Camera-type eye (tissue), 1 donor: ENCODE measurements at places on chromosomes 12 and 14. TPM values are rescaled to one million over a fixed set of nuclear protein-coding genes. Genes with fewer than 3 reads are reported as not detected.

PLCZ1 gene
- not detected for total RNA-seq

SLC7A8 gene
- total RNA-seq, result 36.9 TPM

GAS2L3 gene
- 36.3 TPM for total RNA-seq

TAS2R7 gene
- not detected for total RNA-seq

BCL2L14 gene
- not detected for total RNA-seq

RNF212B gene
- not detected for total RNA-seq

NRIP2 gene
- total RNA-seq, result 3.7 TPM

ETV6 gene
- total RNA-seq, result 11.1 TPM

SLC5A8 gene
- total RNA-seq, result 1.9 TPM

ACOT6 gene
- not detected for total RNA-seq

TAS2R30 gene
- 37.2 TPM for total RNA-seq

AKAP3 gene
- 0.99 TPM for total RNA-seq

LMNTD1 gene
- total RNA-seq, result not detected

TCTN1 gene
- total RNA-seq, result 49.9 TPM

RALGAPA1 gene
- 158 TPM for total RNA-seq

WBP11 gene
- total RNA-seq, result 36.7 TPM

SALL2 gene
- 35.7 TPM for total RNA-seq

SSPN gene
- total RNA-seq, result 41.0 TPM

ZNF891 gene
- total RNA-seq, result 9.5 TPM

ACSS3 gene
- total RNA-seq, result 21.3 TPM

CELA1 gene
- not detected for total RNA-seq

PTGER2 gene
- total RNA-seq, result 7.5 TPM

ZNF705A gene
- total RNA-seq, result not detected

MGP gene
- total RNA-seq, result 186 TPM

PLEKHD1 gene
- 2.0 TPM for total RNA-seq

PKP2 gene
- 24.0 TPM for total RNA-seq

LRRC74A gene
- total RNA-seq, result not detected

SYNE3 gene
- 10.5 TPM for total RNA-seq

RAN gene
- total RNA-seq, result 237 TPM

KRT73 gene
- total RNA-seq, result not detected

C12orf43 gene
- 11.4 TPM for total RNA-seq
